ENCODE measurements at places on chromosomes 7 and 10.

DNA sequence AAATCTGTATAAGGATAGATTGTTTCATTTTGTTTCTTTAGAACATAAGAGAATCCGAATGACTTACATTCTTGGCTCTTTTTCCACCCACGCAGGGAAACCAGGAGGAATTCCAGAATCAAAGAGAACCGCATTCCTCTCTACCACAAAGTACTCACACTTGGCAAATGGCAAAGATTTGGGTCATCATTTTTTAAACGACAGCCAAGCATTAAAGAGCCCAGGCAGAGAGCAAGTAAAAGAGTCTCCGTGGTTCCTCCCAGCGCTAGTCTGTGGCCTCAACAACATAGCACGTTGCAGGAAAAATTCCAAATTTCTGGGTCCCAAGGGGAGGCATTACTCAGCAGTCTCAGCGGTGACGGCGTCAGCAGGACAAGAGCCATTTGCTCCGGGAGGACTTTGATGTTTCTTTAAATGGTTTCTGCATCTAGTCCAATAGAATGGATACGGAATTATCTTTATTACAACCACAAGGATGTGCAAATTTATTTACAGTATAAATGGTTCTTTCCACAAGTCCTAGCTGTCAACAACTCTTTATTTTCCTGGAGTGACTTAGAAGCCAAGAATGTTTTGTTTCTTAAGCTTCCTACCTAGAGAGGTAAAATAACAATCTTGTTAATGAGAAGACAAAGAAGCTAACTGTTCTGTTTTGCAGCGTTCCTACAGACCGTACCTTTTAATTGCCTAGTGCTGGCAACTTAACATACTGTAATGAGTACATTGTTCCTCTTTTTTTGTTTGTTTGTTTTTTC, 232.5 kb downstream of the SKIDA1 start:
- DNase-seq, result no peak

DNA sequence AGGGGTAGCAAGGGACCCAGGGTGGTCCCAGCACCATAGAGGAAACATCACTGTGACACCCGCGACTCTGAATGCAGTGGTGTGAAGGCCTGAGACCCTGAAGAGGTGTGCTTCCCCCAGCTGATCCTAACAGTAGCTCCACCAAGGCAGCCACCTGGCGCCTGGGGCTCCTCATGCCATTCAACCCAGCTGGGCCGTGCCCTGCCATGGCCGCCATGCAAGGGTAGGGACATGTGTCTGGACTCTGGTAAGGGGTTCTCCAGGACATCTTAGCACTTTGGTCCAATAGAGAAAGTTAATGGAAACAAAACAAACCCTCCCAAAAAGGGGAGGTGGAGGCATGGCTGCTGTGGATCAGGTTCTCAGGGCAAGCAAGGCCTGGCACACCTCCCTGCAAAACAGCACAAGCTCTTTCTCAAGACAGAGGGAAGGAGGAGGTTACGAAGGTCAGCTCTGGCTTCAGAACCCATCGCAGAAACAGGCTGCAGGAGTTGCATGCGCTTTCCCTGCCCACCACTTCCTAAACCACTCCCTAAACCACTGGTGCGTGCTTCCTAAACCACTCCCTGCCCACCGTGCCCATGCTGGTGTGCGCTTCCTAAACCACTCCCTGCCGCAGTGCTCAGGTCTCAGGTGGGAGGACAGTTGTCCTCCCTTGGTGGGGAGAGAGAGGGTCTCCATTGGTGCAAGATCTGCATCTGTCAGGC, 108.7 kb downstream of the LARP4B start:
- DNase-seq, result no peak

GRCh38 chr7:30084212-30084611, 50.6 kb upstream of the MTURN start:
- DNase-seq, result no peak

GRCh38 chr7:112300072-112300471, 93.6 kb downstream of the ZNF277 start:
- DNase-seq, result no peak

- DNase-seq, result no peak
Measured at GRCh38 chr7:31316876-31317275, 23.6 kb downstream of the NEUROD6 start.

DNA sequence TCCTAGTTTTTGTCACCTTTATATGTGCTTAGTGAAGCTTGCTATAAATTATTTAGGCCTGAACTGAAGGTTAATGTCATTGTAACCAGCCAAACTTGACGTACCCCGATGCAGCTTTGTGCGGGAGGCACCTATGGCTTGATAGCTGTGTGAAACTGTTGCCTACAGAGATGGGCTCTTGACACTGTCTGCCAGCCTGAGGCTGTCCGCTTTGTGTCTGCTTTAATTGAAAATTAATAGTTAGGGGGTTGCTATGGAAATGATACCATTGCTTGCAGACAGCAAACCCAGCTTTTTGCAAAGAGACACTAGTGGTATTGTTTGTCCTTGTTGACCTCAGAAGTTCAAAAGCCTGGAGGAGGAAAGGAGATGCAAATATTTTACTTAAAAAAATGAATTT, 2.1 kb upstream of the FOXP2 start:
- DNase-seq, result no peak
